ENCODE measurements at places on chromosomes 7 and 10.

GRCh38 chr10:78260141-78260540, 226.5 kb downstream of the RPS24 start:
- peak; percentile 62 for DNase-seq

- DNase-seq, result no peak
Observed at GRCh38 chr7:38323156-38323555, 49.7 kb upstream of the TARP start.

- no peak for DNase-seq
Observed at GRCh38 chr7:134905375-134905774, 80.9 kb upstream of the AGBL3 start.

- peak; percentile 84 for DNase-seq
Observed at GRCh38 chr10:28432210-28432676, 100.7 kb upstream of the WAC start.

- DNase-seq, result no peak
Observed at GRCh38 chr7:131943646-131944045, 387.2 kb upstream of the PODXL start.

DNA sequence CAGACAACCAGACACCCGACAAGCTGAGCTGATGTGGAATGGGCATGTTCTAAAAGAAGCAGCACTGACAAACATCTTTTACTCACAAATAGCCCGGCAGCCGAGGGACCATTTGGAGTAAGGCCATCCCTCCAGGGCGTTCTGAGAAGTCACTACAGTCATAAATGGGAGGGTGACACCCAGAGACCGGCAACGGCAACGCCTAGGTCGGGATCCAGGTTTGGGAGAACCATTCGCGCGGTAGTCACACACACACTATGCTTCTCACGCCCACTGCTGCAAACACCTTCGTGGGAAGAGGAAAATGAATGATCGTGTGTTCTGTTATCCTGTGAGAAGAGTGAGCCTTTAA, 9.8 kb downstream of the TNS3 start:
- no peak for DNase-seq

- DNase-seq, result no peak
Observed at GRCh38 chr7:921581-922333, 32.7 kb downstream of the ADAP1 start.

GRCh38 chr7:18402488-18403183, 92.9 kb upstream of the HDAC9 start:
- no peak for DNase-seq

GRCh38 chr7:43584195-43584586, 1.3 kb downstream of the STK17A start:
- DNase-seq, result no peak

- DNase-seq, result no peak
Observed at GRCh38 chr7:13532028-13532753, 457.3 kb downstream of the ETV1 start.

- peak; percentile 80 for DNase-seq
Observed at GRCh38 chr7:98836811-98837629, 32.8 kb downstream of the TMEM130 start.

DNA sequence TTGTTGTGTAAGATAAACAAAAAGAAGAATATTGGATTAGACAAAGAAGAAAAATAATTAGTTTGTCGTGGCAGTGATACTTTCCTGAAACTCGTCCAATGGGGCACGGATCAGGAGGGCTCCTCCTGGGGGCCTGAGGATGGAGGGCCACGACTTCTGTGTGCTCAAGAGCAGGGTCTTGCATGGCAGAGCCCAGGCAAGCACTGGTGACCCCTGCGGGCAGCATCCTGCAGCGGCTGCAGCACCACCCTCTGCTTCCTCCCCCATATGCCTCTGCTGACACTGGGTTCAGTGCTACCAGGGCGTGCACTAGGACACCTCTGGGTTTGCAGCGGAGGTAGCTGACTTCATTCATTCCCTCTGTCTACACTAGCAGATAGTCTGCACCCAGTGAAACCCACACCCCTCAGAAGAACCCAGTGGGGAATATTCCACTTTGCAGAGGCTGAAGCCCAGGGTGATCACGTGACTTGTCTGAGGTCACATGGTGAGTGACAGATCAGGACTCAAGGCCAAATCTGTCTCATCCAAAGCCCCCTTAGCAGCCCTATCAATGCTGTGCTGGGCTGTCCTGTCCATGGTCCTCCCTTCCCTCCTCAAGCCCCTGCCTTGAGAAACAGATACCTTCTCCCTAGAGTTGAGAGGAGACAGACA, 375.5 kb downstream of the TCERG1L start:
- DNase-seq, result no peak

- no peak for DNase-seq
Observed at GRCh38 chr7:42930889-42931288, 1.1 kb downstream of the PSMA2 start.

DNA sequence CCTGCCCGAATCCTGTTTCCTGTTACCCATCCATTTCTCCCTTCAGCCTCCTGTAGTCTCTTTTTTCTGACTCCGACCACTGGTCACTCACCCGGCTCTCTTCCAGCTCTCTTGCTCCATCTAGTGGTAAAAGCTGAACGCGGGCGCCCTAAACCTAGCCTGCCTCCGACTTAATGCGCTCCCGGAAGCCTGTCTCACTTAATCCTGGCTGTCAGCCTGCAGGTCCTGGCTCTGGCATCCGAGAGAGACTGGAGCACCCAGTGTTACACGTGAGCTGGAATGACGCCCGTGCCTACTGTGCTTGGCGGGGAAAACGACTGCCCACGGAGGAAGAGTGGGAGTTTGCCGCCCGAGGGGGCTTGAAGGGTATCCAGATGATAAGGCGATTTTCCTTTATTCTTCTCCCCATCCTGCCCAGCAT, 10.3 kb downstream of the SUMF2 start:
- DNase-seq, result peak; percentile 85

- peak; percentile 42 for DNase-seq
Observed at GRCh38 chr7:144384555-144385245, 18.8 kb downstream of the NOBOX start.

GRCh38 chr10:70504521-70505358, 26.2 kb downstream of the PALD1 start:
- DNase-seq, result no peak

- no peak for DNase-seq
Observed at GRCh38 chr7:120951826-120952225, 1.2 kb downstream of the ING3 start.

DNA sequence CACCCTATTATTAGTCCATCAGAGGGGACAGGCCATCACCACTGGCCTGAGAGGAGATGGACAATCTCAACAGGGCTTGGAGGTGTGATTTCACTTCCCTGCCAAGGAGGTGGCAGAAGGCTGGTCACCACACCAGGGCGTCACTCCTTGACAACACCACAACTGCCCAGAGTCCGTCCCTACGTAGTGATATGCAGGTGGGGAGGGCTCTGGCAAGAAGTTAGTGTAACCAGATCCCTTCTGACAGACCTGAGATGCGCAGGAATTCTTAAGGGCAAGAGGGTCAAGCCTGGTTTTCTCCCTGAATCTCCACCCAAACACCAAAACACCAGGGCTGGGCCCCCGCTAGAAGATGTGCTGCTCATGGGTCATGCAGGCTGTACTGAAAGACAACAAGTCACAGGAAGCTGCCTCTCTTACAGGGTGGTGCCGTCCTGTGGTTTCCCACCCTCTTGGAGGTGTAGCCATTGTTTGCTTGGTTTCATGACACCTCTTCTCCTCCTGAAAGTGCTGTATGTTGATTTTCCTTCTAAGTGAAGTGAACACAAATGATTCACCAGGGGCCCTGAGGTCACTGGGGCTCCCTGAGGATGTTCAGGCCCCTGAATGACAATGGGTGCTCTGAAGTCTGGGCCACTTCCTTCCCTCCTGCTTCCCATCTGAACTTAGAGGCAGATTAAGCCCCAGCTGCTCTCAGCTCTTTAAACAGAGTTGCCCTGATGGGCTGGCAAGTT, 27.1 kb downstream of the ATXN7L1 start:
- peak; percentile 61 for DNase-seq

DNA sequence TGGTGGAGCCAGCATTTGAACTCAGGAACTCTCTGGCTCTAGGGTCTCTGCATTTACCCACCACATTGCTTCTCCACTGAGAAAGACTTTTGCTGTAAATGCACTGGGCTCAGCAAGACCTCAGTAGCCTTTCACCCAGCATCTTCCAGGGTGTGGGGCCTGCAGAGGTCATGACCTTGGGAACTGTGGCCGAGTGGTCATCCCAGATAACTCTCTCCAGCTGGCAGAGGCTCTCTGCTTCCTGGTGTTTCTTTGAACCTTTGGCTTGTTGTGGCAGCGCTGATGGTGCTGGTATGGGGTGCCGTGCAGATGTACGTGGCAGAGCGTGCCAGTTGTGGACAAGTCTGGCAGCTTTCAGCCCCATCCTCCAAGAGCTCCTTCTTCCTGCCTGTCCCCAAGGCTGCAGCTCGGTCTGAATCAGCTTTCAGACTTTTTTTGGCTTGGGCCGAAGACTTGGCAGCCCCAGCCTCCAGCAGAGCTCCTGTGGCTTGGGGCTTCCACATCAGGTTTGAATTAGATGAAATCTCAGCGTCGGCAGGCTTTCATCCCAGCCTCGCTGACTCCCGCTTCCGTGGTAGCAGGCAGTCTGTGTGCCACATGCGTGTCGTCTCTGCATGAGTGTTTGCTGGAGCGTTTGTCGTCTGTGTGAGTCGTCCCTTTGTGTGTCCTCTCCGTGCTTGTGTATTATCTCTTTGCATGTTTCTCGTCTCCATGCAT, 21.5 kb downstream of the ADAMTS14 start:
- no peak for DNase-seq

DNA sequence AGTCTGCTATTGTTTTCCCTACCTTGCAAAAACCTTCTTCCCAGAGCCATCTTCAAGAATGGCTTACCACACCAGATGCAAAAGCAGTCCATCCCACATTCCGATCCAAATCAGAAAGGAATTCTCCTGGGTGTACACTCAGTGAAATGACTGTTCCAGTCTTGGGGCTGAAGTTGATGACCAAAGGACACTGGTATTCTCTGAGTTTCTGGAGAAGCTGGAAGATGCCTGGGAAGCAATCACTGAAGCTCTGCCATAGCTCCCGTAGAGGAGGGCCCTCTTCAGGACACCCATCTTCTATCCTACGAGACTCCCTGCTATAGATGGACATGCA, 155.7 kb downstream of the LCOR start:
- DNase-seq, result no peak

- DNase-seq, result no peak
Observed at GRCh38 chr10:50566150-50566549, 57.6 kb downstream of the SGMS1 start.

- no peak for DNase-seq
Observed at GRCh38 chr7:80937336-80937735, 18.5 kb upstream of the SEMA3C start.

GRCh38 chr7:138549082-138549481, 89.0 kb downstream of the TRIM24 start:
- no peak for DNase-seq

- peak; percentile 78 for DNase-seq
Observed at GRCh38 chr10:69994262-69994661, 58.4 kb upstream of the MACROH2A2 start.

- peak; percentile 78 for DNase-seq
Observed at GRCh38 chr7:3200504-3200903, 100.5 kb upstream of the SDK1 start.

GRCh38 chr10:86232644-86233043, 134.0 kb downstream of the GRID1 start:
- DNase-seq, result no peak

- DNase-seq, result peak; percentile 23
Observed at GRCh38 chr10:88986549-88987242, 3.9 kb upstream of the FAS start.

DNA sequence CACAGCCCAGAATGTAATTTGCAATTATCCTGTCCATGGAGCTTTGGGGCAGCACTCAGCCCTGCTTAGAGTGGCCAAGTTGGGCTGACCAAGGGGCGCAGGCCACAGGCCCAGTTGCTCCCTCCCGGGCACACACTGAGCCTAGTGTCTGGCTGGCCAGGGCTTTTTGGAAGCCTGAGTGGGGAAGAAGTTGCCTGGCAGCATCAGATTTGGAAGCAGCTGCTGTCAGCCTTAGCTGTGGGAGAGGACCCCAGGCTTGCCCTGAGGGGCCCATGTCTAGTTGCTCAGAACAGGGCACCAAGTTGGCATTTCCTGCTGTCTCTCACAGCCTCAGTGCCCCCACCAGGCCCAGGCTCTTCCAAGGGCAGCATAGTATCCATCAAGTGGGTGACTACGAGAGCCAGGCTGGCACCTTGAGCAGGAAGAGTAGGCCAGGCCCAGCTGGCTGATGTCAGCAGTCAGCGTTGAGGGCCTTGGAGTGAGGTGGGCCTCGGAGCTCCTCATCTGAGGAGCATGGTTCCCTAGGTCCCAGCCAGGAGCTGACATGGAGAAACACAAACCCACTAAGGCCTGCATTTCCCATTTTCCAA, 14.4 kb downstream of the ANTXRL start:
- DNase-seq, result no peak

- DNase-seq, result no peak
Observed at GRCh38 chr10:70359017-70359550, 23.3 kb downstream of the LRRC20 start.

DNA sequence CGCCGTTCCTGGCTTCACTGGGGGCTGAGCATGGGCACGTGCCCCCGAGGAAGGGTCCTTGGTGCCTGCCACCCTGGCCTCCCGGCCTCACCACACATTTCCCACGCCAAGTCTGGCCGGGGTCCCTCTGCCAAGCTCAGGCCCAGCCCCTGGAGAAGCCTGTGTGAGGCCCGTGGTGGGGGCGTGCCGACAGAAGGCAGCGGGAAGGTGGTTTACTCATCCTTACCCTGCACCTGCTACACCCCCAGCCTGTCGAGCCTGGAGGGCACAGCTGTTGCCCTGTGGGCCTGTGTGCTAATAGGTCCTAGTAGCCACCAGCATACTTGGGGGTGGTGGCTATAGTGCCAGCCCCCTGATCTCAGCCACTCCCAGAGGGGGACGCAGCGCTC, 46.7 kb downstream of the NKX6-2 start:
- DNase-seq, result no peak

DNA sequence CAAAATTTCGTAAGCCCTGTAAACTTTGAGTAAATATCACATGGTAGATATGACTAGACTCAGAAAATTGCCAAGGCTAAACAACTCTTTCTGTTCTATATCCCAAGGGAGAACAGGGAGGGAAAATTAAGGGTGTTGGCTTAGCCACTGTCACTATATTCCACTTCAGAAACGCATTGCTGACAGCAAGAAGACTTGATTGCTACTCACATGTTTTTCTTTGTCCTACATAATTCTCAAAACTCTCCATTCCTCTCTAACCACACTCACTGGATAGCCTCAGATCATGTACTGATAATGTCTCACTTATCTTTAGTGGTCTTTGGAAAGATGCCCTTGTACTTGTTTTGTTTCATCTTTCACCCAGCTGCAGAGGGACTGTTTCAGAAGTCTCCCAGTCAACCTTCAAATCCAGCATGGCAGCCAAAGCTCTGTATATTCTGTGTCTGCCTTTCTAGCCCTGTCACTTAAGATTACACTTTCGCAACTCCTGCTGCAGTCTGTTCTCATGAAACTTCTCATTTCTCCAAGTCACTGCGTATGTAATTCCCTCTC, 582.4 kb upstream of the FZD8 start:
- no peak for DNase-seq

- no peak for DNase-seq
Observed at GRCh38 chr7:38760226-38760625, 129.1 kb upstream of the AMPH start.

- DNase-seq, result no peak
Observed at GRCh38 chr10:120508393-120508792, 51.4 kb downstream of the PLPP4 start.
